Stimulated activated CD8-positive, alpha-beta memory T cell treated with anti-CD3 and anti-CD28 coated beads, Interleukin-7, amount 100 ng/mL, for 48 hours (primary cell): ENCODE measurements at places on chromosomes 6 and 20.

DNA sequence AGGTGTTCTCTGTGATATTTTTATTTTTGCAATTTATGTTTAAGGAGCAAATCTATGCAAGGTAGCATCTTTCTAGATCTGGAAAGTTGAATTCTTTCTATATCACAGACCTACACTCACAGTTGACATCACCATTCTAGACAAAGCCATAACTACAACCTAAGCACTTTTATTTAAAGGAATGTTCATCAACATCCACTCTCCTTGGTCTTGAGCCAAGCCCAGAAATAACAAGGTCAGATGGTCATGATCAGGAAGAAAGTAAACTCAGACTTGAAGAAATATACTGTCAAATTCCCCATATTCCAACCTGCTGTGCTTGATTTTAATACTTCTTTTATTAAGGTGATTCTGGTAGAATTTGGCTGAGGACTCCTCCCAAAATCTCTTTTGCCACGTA, 32.2 kb downstream of the MMUT start:
- DNase-seq: no peak

GRCh38 chr6:144408161-144408560, 123.0 kb downstream of the UTRN start:
- no peak for DNase-seq

DNA sequence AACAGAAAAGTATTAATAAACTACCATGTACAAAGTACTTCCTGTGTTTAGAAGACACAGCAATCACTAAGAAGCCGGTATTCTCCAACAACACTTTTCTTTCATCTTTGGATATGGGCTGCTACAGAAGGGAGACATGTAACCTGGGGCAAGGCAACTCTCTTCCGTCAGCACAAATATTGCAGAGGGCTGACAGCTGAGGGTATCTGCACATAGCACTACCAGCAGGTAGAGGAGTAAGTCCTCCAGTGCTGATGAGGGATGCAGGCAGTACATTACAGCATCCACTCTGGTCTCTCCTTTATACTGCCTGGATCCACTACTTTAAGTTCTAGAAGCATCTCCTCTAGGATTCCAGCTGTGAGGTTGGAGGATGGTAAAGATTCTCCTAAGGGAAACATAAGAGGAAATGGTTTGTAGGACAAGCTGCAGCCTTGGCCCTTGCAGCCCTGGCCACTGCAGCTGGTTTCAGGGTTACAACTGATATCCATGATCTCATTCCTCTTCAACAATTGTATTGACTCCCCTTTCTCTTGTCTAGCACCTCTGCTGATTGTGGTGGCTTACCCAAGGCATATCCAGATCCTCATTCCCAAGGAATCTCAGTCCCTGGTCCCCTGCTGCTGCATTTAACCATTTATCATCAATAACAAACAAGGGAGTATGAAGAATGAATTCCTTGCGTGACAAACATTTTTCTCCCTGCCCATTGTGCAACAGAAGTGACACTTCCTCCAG, 110.7 kb upstream of the ADGRF1 start:
- no peak for DNase-seq

- no peak for DNase-seq
These were observed 70.4 kb downstream of the ALDH5A1 start for GRCh38 chr6:24565196-24565595.

DNA sequence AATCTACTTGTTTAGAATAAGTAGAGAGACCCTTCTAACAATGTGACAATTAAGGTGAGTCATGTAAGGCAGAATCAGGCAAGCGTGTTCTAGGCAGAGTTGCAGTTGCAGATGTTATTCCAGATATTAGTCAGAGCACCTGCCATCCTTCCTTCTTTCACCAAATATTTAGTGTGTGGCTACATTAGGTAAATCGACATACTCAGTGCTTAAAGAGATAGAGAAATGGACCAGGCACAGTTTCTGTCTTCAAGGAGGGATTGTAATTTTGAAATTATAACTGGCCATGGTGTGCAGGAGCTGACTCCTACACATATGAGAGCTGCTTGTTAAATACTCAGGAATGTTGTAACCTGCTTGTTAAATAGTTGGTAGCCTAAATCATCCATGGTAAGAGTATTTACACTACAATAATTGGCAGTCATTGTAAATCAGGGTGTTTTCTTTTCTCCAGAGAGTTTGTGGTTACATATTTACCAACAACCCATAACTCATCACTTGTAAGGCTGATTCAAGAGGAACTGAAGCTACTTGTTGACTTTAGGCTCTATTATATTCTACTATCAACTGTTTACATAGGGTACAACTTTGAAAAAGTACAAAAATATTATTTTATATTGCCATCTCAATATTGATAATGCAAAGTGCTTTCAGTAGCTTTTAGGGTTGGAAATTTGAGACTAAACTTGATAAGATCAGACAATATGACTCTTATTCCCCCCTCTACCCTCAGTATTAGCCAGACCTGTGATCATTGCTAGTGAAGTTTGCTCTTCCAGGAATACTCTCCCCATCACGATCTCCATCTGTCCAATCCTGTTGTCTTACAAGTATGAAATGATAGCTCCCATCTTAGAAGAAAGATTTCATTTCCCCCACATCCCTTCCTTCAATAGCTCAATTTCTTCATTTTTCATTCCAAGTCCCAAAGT, 607.1 kb downstream of the COL12A1 start:
- DNase-seq: no peak

- no peak for DNase-seq
These were observed 280.9 kb downstream of the KIF16B start for GRCh38 chr20:16292226-16292880.

GRCh38 chr6:14671261-14671681, 553.7 kb downstream of the CD83 start:
- no peak for DNase-seq
